Smooth muscle cell of the coronary artery (primary cell): ENCODE measurements at places on chromosomes 16 and 17. TPM values are rescaled to one million over a fixed set of nuclear protein-coding genes. Genes with fewer than 3 reads are reported as not detected.

Gene RRAD
- total RNA-seq = 6.6 and 22.5 TPM in 2 replicates

Gene RUNDC1
- 10.7 and 12.1 TPM in 2 replicates for total RNA-seq

Gene MYL11
- total RNA-seq = not detected in 2 replicates

Gene GDE1
- total RNA-seq = 23.5 and 33.7 TPM in 2 replicates

Gene LDHD
- total RNA-seq = 0.12 and 2.0 TPM in 2 replicates

Gene PIPOX
- total RNA-seq = 1.4 and 1.9 TPM in 2 replicates

Gene MLX
- total RNA-seq = 33.7 and 38.0 TPM in 2 replicates

Gene ADAD2
- not detected in 2 replicates for total RNA-seq

Gene SNAI3
- not detected in 2 replicates for total RNA-seq

Gene BCL6B
- total RNA-seq = 0.30 and 0.47 TPM in 2 replicates

Gene C17orf67
- total RNA-seq = 0.68 and 0.70 TPM in 2 replicates

Gene OR1A1
- not detected in 2 replicates for total RNA-seq

Gene CMTM2
- not detected in 2 replicates for total RNA-seq

Gene CLDN6
- not detected in 2 replicates for total RNA-seq

Gene SCN4A
- total RNA-seq = not detected in 2 replicates

Gene SOX15
- 0.23 TPM in 1 of 2 replicates, not detected in the other for total RNA-seq
